Stimulated activated CD8-positive, alpha-beta memory T cell treated with anti-CD3 and anti-CD28 coated beads, Interleukin-4, amount 100 ng/mL, for 1 hour (primary cell): ENCODE measurements at places on chromosomes 2 and 18.

GRCh38 chr18:76475450-76476194 lies 19.4 kb downstream of the ZNF516 start:
- no peak for DNase-seq

- DNase-seq: no peak
Measured at GRCh38 chr2:135948642-135949355, 36.6 kb downstream of the DARS1 start.

- DNase-seq: no peak
Measured at GRCh38 chr2:169272010-169272409, 90.3 kb downstream of the LRP2 start.

DNA sequence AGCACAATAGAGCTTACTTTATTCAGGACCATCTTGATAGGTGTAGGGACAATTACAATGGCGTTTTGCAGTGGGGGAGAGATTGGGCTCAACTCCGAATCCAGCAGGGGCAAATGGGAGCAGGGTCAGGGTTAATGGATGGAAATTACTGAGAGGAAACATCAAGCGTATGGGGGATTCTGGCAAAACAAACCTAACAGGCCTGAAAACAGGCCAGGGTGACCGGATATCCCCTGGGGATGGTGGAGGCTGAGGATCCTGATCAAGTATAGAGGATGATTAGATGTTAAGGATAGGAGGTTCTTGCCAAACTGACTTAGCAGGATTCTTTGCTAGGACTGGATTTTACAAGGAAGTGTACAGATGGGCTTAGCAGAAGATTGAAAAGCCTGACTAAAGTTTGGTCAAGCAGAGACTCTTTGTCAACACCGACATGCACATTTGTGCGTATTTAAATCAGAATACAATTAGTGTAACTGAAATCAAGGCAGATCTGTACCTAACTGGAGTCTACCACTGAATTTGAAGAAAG lies 54.5 kb upstream of the GPR45 start:
- no peak for DNase-seq

GRCh38 chr2:19409046-19409445 lies 50.6 kb upstream of the OSR1 start:
- DNase-seq: no peak

DNA sequence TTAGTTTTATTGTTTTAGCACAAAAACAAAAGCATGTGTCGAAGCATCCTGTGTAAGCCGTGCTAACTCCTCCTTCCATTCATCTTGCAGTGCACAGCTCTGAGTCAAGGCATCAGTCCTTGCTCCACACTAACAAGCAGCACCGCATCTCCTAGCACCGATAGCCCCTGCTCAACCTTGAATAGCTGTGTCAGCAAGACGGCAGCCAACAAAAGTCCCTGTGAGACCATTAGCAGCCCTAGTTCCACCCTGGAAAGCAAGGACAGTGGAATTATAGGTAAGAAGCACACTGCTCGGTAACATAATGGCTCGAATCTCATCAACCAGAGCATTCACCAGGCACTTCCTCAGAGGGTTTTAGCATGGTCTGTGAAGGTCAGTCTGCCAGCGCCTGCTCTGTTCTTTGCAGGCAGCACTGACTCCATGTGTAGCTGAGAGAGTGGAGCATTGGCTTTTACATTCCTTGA lies 136.2 kb downstream of the WDSUB1 start:
- no peak for DNase-seq

- DNase-seq: no peak
Measured at GRCh38 chr18:68727506-68727905, 12.6 kb upstream of the TMX3 start.

GRCh38 chr2:229633556-229633955 lies 80.8 kb downstream of the DNER start:
- DNase-seq: no peak

GRCh38 chr2:108560241-108560811 lies 26.1 kb downstream of the LIMS1 start:
- DNase-seq: no peak

DNA sequence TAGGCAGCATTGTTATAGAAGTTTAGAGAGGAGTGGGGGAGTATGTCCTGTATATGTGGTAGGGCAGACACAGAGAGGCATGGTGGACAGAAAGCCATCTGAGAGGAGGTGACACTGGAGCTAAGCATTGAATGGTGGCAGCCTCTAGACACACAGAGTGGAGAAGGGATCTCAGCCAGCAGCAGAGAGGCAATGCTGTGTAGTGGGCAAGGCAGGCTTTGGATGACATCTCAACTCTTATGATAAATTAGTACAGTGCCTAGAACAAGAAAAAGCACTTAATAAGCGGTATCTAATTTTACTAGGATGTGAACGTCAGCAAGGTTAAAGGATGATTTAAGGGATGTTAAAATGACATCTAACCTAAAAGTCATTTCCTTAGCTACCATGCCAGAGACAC lies 22.5 kb upstream of the CERS6 start:
- no peak for DNase-seq

DNA sequence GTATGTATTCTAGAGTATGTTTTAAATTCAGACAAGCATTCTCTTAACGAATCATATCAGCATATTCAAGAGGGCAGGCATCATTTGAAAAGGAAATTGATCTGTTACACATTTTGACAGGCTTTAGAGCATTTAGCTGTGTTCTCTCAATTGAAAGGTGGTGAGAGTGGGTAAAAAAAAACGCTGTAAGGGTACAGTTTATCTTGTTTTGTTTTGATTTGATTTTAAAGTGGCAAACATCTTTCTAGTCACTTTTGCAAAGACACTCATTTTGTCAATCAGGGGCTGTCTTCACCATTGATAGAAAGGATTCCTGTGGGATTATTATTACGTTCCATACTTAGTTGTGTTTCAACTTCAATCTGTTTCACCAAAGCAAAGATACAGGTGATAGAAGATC lies 2.2 kb downstream of the CDH19 start:
- DNase-seq: no peak

DNA sequence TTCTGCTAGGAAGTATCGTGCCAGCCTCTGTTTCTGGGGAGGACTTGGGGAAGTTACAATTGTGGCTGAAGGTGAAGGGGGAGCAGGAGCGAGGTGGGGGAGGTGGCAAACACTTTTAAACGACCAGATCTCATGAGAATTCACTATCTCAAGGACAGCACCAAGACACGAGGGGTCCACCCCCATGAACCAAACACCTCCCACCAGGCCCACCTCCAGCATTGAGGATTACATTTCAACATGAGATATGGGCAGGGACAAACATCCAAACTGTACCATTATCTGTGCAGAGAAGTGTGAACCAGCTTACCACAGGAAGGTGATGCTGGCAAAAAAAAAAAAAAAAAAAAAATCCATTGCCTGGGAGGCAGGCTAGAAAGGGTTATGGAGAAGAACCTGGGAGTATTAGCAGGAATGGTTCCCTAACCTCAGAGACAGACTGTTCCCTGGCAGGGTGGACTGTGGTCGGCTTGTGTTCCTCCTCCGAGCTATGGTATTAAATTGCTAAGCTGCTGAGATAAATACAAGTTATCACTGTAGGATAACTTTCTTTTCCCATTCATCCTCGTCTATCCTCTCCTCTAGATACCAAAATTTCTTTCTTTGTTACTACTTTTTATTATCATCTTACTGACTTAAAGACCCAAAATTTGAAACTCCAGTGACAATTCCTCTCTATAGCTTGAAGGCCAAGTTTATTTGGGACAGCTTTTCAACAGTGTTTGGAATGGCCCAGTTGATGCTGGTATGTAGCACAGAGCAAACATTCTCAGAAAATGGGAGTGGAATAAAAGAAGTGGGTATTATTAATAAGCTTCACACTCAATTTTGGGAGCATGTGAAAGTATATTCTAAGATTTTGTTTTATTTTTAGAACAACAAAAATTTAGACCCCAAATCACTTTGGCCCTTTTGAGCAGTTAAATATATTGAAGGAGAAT lies 73.7 kb upstream of the MAP3K20 start:
- DNase-seq: no peak

GRCh38 chr2:231315896-231316295 lies 79.6 kb upstream of the B3GNT7 start:
- DNase-seq: no peak

DNA sequence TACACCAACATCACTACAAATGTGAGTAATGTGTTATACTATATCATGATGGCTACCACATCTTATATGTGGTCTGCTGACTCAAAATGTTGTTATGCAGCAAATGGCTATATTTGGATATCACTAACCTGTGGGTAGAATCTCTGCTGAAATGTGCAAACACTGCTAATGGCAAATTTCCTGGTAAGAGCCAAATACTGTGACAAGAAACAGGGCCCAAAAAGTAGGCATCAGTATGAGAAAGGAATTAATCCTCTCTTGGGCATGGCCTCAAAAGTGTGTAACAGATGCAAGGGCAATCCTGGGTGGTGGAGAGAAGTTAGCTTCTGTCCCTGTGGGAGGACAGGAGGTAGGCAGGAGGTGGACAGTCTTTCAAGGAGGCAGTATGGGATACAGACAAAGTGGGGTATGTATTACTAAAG lies 13.3 kb downstream of the ATF2 start:
- DNase-seq: no peak

GRCh38 chr2:222310747-222311318 lies 12.0 kb upstream of the PAX3 start:
- no peak for DNase-seq

- DNase-seq: no peak
Measured at GRCh38 chr2:235501673-235502031, 7.8 kb downstream of the AGAP1 start.

- no peak for DNase-seq
Measured at GRCh38 chr2:109481196-109481555, 132.6 kb downstream of the SEPTIN10 start.

GRCh38 chr18:11728249-11728648 lies 39.2 kb downstream of the GNAL start:
- no peak for DNase-seq

DNA sequence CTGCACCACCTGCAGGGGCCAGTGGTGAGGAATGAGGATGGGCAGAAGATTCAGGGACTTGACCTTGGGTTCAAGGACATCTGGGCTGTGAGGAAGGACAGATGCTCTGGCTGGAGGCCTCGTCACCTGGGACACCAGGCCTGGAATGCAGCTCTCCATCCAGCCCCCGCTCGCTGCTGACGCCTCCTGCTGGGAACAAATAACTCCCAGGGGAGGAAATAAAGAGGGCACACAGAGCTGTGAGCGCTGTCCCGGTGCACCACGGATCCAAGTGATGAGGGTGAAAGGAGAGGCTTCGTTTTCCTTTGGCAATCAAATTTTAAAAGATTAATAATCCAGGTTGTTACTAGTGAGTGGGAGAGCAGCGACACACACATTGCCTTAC lies 368.0 kb upstream of the MYT1L start:
- no peak for DNase-seq

GRCh38 chr2:97067279-97068004 lies 27.2 kb downstream of the FAHD2B start:
- DNase-seq: no peak

- DNase-seq: no peak
Measured at GRCh38 chr2:45884126-45884525, 232.7 kb downstream of the PRKCE start.

DNA sequence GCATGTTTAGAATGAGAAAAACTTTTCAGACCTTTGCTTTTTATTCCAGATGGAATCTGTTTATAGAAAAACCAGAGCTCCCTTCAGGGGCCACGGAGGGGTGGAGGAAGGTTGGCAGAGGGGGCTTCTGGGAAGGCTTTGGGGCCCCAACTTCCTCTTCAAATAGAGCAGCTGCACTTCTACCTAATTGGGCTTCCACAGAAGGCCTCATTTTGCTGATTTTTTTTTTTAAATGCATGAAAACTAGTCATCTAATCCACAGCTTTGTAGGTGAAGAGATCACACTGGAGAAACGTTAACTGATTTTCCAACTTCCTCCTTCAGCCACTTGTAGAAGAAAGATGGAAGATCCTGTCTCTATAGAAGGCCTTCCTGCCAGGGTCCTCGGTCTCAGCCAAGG lies 181.8 kb downstream of the BCL11A start:
- DNase-seq: no peak

DNA sequence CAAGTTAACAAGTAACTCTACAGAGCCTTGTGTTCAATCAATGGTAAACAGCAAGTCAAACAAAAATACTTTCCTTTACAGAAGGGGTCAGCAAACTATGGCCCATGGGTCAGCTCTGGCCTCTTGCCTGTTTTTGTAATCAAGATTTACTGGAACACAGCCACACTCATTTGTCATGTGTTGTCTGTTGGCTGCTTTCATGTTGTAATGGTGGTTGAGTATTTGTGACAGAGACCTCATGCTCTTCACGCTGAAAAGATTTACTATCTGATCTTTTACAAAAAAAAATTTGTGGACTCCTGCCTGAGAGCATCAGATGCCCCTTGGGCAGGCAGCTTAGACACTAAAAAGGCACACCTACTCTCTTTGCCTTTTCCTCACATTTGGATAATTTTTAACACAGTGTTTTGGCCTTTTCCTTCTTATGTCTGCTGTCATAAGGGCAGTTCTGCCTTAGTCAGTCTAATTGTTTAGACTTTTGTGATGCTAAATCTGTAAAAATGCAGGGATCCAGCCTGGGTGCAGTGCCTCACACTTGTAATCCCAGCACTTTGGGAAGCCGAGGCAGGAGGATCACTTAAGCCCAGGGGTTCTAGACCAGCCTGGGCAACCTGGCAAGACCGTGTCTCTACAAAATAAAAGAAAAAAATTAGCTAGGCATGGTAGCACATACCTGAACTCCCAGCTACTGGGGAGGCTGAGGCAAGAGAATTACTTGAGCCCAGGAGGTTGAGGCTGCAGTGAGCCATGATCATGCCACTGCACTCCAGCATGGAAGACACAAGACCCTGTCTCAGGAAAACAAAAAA lies 18.3 kb downstream of the IL1B start:
- no peak for DNase-seq

DNA sequence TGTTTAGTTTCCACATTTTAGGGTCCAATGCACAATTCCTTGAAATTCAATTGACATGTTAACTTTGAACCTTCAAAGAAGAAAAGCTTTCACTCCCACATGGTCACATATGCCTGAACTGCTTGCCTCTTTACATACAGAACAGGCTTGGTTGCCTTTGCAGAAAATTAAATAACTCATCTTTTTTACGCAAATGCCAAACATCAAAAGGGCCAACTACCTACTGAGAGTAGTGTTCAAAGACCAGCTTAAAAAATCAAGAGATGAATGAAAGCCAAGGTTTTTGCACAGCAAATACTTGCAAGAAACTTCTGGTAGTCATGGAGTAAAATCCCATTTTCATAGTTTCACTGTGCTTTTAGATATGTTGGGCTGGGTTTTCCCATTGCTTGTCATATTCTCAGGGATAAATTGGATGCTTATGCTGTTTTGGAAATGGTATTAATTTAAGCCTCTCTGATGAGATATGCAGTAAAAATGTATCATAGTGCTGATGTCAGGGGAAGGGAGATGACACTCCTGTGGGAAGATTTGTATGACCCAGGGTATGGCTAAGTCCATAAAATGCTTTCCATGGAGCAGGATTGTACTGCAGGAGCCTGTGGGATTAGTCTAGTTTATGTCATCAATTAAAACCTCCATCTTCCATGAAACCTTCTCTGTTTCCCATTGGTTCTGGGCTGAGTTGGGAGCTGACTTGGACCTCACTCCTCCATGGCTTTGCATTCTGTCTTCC lies 60.6 kb upstream of the DARS1 start:
- DNase-seq: no peak
